ENCODE measurements at places on chromosomes 5 and 9.

DNA sequence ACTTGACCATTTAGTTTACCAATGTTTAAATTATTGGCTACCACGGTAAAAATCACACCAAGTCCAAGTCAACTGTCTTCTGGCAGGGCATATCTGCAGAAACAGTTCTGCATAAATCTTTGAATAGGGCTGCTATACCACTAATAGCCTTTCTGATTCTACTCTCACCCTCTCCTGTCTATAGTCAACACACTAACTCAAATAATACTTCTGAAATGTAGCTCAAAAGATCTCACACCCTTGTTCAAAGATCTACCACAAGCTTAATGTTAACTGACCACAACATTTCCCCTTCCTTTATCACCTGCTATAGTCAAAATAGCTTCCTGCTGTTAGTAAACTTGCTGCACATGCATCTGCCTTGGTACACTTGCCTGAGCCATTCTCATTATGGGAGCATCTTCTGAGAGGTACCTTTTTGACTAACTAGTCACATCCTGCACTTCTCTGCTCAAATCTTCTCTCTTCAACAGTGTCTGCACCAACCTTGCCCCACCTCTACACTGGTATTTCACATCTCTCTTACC lies 319.4 kb downstream of the CDH10 start:
- DNase-seq: no peak

- no peak for DNase-seq
Measured at GRCh38 chr5:14243766-14244165, 100.6 kb downstream of the TRIO start.

GRCh38 chr9:76036762-76037161 lies 146.3 kb downstream of the PCSK5 start:
- no peak for DNase-seq

DNA sequence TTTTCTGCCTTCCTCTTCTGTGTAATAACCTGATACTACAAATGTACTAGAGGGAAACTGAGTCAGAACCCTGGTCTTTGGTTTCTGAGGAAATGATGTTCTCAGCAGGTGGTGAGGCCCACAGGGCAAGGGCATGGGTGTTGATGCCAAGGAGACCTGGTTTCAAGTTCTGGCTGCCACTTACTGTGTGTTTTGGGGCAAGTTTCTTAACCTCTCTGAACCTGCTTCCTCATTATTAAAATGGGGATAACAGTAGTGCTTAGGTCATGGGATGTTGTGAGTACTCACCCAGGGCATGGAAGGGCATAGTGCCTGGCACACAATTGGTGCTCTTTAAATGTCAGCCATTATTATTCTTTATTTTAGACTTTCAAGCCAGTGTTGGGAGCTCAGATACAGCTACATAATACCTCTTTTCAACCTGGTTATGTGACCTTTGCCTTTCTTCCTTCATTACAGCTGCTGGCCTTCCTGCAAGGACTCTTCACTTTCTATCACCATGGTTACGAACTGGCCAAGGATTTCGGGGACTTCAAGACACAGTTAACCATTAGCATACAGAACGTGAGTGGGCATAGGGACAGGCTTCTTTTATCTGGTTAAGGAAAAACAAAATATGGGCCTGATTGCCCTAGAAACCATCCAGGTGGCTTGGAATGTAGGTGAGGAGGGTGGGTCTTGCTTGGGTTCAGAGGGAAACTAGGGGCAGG lies 131.5 kb downstream of the ARHGAP26 start:
- peak; percentile 32 for DNase-seq

- no peak for DNase-seq
Measured at GRCh38 chr5:156402387-156402921, 75.5 kb downstream of the SGCD start.

- DNase-seq: no peak
Measured at GRCh38 chr5:79840084-79840990, 150.7 kb downstream of the CMYA5 start.

GRCh38 chr5:1654786-1655495 lies 131.2 kb upstream of the LPCAT1 start:
- DNase-seq: no peak

- DNase-seq: no peak
Measured at GRCh38 chr5:57466544-57466943, 16.1 kb downstream of the ACTBL2 start.

- DNase-seq: no peak
Measured at GRCh38 chr5:131579917-131580671, 54.9 kb downstream of the RAPGEF6 start.

- no peak for DNase-seq
Measured at GRCh38 chr9:131228988-131229387, 47.3 kb downstream of the FAM78A start.

- DNase-seq: no peak
Measured at GRCh38 chr5:134541736-134542376, 16.4 kb downstream of the JADE2 start.

GRCh38 chr5:60370508-60370907 lies 329.5 kb downstream of the DEPDC1B start:
- DNase-seq: no peak

- peak; percentile 21 for DNase-seq
Measured at GRCh38 chr9:72947984-72948465, 4.8 kb downstream of the ALDH1A1 start.

DNA sequence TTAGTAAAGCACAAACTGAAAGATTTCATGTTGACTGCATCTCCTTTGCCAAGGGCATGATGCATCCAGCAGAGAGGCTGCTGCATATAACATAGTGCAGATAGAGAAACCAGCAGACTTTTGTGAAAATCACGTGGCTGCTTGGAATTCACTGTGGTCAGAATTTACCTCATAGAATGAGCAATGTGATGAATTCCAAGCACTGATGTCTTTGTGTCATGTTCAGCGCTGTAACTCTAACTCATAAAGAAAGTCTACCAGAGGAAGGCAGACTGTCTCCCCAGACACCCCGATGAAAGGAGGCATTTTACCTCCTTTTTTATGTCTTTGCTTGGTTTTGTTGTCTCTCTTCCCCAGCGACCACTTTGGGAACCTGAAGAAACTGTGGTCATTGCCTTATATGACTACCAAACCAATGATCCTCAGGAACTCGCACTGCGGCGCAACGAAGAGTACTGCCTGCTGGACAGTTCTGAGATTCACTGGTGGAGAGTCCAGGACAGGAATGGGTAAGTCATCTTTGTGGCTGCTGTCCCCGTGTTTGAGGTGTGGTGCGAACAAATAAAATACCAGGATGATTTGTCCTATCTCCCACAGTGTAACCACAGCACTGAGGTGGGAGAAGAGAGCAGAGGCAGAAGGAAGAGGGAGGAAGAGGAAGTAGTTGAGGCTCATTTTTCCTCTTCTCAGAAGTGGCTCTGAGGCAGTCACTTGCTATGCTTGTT lies 42.0 kb downstream of the ITK start:
- DNase-seq: peak; percentile 10

DNA sequence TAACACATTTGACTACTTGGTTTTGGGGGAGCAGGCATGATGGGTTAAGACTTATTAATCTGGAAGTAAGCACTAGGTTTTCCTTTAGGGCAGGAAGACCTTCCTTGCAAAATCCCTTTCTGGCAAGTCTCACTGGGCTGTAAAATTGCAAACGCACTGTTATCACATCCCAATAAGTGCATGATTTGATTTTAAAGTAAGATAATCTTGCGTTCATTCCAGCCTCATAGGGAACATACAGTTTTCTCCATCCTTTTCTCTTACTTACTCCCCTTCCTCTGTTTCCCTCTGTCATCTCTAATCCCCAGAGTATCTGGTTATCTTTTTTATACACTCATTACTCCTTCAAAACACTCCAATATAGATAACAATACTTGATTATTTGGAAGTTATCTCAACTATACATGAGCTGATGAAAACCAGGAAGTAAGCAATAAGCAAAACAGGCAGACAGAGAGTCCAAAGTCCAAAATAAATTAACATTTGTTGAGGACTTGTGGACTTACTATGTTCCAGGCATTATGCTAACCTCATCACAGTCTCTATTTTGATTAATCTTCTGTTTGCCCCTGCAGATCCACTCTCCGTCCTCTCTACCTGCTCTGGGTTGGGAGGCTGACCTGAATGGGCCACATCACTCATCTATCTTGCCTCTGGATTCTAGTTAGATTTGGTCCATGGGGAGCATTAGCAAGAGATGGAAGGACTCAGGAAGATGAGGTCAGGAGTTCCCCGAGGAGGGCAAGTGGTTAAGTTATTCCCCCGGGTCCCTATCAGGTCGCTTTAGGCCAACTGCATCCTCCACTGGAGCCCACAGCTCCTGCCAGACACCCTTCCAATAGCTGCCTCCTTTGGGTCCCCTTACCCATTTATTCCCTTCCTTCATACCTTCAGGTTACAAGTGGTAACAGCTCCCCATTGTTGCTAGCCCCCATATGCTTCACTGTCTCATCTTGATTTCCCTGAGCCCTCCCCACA lies 60.2 kb downstream of the SLC22A5 start:
- DNase-seq: no peak

DNA sequence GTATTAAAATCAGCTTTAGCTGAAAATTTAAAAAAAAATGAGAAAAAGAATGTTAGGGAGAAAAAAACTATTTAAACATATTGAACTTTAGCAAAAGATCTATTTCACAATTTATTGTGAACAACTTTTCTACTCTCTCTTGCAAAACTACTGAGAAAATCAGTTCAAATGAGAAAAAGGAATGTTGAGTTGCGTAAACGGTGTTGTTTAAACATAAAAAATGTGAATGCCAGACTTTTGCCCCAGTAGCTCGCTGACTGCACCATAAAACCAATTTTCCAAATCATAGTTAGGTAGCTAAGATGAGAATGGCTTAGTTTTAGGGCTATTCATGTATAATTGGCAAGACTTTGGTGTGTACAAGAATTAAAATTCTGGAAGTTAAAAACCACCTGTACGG lies 13.4 kb upstream of the RAD23B start:
- no peak for DNase-seq

DNA sequence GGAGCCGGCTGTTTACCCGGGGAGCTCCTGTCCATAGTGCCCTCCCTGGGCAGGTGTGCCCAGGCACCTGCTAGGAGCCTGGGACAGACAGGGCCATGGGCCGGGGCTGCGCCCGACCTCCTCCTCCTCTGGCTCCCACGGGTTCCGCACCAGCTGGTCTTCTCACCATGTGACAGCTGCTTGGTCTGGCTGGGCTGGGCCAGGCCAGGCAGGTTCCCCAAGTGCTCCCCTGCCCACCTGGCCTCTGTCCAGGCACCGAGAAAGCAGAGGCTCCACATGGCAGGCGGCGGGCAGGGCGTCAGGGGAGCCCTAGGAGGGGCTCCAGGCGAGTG lies 60.0 kb downstream of the OLFM1 start:
- DNase-seq: no peak

DNA sequence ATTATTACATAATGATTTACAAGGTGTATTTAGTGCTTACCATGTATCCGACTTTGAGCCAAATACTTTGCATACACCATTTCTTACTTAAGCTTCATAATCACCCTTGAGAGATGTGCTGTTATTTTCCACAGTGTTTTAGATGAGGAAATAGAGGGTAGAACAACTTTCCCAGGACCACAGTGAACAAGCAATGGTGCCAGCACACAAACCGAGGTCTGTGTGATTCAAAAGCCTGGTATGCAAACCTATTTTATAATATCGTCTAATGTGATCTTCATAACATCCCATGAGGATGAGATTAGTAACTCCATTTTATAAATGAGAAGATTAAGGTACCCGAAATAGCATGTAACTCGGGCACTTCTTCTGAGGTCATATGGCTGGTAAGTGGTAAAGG lies 294.7 kb downstream of the NSG2 start:
- DNase-seq: no peak
